ENCODE measurements at places on chromosomes 2 and 18.
A peak's percentile ranks its signal among the peaks of the same experiment; 100 is the strongest.

DNA sequence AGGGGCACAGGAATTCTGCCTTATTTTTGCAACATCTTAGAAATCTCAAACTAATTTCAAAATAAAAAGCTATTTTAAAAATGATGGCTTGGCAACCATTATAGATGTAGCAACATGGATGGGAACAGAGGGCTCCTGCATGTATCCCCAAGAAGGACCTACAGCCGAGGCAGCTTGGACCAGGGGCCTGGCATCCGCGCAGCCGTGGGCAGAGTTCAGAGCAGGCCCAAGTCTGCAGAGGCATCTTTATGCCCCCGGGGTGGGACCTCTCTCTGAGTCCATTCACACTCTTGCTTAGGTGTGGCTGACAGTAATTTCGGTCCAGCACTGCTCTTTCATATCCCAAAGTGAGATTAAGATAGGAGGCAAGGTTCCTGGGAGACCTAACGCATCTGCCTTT is 425.8 kb upstream of the MYT1L start:
- no peak for DNase-seq

GRCh38 chr2:58938988-58939387 is 697.9 kb upstream of the FANCL start:
- no peak for DNase-seq

DNA sequence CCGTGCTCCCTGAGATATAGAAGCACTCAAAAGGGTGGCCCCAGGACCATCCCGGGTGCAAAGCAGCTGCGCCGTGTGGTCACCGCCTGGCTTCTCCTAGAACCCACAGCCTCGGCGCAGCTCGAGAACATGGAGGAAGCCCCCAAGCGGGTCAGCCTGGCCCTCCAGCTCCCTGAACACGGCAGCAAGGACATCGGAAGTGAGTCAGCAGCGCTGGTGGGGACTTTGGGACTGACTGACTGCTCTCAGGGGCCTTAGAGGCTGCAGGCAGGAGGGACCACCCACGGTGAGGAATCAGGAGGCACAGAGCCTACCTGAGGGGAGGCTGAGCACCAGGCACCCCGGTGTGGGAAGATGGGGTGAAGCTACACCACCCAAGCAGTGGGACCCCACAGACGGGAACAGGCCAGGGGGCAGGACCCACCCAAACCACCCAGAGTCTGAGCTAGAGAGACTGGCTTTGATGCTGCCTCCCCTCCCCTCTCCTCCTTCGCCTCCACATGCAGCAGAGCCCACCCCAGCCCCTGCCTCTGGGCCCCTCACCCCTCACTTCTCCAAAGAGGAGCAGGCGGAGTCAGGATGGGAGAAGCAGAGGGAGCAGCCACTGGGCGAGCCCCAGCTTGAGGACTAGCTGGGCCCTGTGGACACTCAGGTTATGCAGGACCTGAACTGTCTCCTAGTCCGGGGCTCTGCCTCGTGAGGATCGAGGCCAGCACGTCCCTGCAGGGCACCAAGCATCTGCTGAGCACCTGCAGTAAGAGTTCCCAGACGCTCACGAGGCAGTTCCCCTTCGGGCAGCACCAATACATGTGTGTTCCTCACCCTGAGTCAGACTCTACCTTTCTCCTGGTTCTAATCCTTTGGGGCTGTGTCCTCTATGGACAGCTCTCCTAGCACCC is 28.7 kb downstream of the MTERF4 start:
- no peak for DNase-seq

DNA sequence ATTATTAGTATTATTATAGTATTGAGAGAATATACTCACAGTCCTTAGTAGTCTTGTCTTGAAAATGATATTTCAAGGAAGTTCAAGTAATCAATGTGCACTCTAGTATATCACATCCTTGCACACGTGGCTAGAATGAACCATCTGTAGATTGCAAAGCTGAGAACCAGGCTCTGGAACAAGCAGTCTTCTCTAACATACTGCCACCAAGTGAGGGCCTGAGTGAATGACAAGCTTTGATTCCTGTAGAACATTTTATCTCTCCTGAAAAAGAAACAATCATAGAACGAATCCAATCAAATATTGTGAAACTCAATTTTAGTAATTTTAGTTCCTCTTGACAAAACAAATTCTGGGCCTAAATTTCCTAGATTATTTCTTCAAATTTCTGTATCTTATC is 55.3 kb upstream of the SULT1C3 start:
- no peak for DNase-seq

- DNase-seq: no peak
Observed at GRCh38 chr18:54388203-54389142, 30.8 kb downstream of the C18orf54 start.

- DNase-seq: peak; percentile 42
Observed at GRCh38 chr18:5969989-5970403, 74.7 kb upstream of the TMEM200C start.

- no peak for DNase-seq
Observed at GRCh38 chr2:127619203-127619590, 26.8 kb upstream of the GPR17 start.

GRCh38 chr2:42127425-42128424 is 41.4 kb upstream of the EML4 start:
- no peak for DNase-seq

GRCh38 chr2:225569995-225570394 is 170.5 kb downstream of the NYAP2 start:
- no peak for DNase-seq

- DNase-seq: peak; percentile 70
Observed at GRCh38 chr2:181466661-181467576, 9.7 kb downstream of the ITGA4 start.

Data from head of caudate nucleus (tissue), 42 donors.